Posterior vena cava (tissue), 2 donors: ENCODE measurements at places on chromosomes 6 and 20. TPM values are rescaled to one million over a fixed set of nuclear protein-coding genes. Genes with fewer than 3 reads are reported as not detected.

DNA sequence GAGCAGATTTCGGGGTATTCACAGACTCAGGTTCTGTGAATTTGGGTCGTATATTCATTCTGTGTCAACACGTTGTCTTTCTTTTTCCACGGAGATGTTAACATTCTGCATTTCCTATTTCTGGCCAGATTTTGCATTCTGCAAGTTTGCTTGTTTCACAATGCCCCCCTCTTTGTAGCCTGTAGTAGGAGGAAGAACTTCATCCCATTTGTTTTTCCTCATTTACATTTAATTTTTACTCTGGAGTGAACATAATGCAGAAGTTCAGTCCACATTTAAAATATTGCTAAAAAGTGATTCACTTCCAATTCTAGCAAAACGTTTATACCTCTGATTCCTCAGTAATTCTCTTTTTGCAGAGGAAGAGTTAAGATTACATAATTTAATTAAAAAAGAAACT lies 12.9 kb downstream of the TAGAP start:
- DNase-seq, result no peak

GRCh38 chr6:98711380-98711779 lies 123.0 kb upstream of the POU3F2 start:
- no peak for DNase-seq

GRCh38 chr6:143149771-143150170 lies 89.1 kb downstream of the AIG1 start:
- no peak for DNase-seq

- no peak for DNase-seq
Observed at GRCh38 chr6:109096208-109096607, 901 bp downstream of the CEP57L1 start.

PCK1 gene
- total RNA-seq, result 0.57 TPM

SLC17A9 gene
- 9.9 TPM for total RNA-seq

ULBP3 gene
- 1.2 TPM for total RNA-seq
